ENCODE measurements at places on chromosomes 5 and 9.
A peak's percentile ranks its signal among the peaks of the same experiment; 100 is the strongest.

DNA sequence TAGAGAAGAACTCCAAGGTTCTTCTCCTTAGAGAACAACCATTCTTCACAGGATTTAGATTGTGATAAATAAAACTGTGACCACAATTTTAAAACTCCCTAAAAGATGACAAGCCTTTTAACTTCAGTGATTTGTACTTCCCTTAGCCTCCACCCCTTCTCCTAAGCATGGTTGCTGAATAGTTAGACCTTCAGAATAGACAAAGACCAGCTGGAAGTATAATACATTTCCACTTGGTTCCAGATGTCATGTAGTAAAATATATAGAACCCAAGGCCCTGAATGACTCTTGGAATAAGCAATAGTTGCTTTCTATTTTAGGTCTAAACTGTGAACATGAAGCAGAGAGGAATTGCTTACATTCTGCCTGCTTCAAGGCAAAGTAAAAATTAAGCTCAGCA lies 208.7 kb downstream of the ARRDC3 start:
- DNase-seq: no peak

- no peak for DNase-seq
These were observed 74.3 kb upstream of the SPEF2 start for GRCh38 chr5:35543408-35543807.

DNA sequence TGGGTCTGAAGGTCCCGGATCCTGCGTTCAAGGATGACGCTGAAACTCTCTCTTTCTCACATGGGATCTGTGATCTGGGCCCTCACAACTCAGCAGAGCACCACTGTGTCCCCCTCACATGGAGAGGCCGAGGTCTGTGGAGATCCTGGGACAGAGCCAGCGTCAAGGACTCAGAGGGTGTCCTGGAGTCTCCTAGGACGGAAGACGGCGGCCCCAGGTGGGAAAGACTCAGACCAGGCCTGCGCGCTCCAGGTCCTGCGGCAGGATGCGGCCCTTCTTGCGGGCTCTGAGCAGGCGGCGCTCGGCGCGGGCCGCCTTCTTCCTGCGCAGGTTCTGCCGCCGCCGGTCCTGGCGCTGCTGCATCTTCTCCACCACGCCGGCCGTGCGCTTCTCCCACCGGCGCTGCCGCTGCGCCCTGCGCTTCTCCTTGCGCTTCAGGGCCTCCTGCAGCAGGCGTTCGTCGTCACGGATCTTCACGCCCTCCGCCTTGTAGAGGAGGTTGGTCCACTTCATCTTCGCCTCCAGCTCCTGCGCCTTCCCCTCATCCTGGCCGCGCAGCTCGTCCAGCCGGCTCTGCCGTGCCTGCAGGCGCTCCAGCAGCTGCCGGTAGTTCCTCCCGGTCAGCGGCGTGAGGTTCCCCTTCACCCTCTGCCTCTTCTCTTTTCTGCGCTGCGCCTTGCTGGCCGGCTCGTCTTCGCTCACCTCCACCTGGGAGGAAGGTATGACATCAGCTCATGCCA lies 4.2 kb downstream of the SURF6 start:
- no peak for DNase-seq

DNA sequence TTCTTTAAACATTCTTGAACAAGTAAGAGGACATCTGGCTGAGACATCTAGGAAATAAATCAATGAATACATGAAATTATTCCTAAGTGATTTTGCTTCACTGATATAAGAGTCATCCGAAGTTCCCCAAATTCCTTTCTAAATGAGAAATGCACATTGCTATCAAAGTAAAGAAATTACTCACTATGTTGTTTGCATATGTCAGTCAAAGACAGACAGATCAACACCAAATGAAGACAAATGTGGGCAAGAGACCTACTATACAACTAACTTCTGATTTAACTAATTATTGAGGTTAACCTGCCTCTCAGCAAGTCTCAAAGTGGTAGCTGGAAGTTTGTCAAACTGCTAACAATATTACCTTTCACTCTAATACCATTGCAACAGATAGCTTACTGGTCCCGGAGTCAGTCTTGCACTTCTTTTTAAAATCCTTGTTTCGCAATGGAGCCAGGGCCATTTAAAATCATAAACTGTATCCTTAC lies 13.2 kb downstream of the TUT7 start:
- DNase-seq: no peak

DNA sequence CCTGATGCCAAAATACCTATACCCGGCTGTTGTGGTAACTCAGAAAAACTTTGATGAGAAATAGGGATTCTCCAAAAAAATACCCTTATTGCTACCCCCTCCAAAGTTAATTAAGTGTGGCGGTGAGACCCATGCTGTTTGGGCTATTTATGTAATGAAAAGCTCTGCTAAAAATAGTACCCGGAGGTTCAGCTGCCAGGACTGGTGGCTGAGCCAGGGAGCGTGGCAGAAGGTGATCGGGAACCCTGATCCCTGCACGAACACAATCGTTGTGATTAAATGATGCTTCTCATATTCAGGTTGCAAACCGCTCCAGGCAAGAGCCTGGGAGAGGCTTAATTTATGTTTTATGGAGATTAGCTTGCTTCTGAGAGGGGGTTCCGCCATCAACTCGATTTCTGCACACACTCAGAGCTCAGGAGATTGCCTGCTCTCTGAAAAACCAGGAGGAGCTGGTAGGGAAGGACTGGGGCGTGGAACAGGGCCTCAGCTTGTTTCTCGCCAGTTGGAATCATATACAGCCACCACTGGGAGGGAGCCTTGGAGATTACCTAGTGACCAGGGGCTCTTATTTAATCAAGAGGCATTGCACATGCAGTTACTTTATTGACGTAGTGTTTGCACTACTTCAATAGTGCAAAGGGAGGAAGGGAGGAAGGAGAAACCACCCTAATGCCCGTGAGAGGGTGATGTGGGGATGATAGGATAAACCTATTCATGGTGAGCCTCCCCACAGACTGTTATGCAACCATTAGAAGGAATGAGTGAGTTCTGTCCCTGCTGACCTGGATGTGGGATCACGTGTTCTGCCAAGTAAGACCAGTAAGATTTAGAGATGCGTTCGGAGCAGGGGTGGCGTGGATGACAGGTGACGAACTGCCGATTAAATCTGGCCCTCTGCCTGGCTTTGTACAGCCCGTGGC lies 23.4 kb downstream of the HRH2 start:
- DNase-seq: peak; percentile 52

DNA sequence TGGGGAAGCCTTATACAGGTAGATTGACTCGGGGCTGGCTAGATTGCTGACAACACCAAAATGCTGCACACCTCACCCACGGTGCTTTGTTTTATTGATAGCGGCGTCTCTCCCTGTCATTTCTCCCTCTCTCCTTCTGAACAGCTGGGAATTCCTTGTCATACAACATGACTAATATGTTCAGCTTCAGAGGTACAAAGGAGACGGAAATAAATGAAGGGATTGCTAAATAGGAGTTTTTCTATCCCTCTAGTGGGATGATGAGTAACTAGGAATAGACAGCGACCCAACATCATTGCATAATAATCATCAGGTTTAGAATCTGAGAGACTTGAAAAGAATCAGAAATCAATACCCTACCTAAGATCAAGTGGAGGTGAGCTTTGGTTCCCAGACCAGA lies 337.7 kb upstream of the PANK3 start:
- no peak for DNase-seq

All from NCI-H1417 (cell line).